GM04504 (cell line): ENCODE measurements at places on chromosomes 5 and 9.

- no peak for DNase-seq
Measured at GRCh38 chr9:72486594-72486955, 34.8 kb upstream of the TMC1 start.

GRCh38 chr5:3596261-3596825, 711 bp downstream of the IRX1 start:
- no peak for DNase-seq

DNA sequence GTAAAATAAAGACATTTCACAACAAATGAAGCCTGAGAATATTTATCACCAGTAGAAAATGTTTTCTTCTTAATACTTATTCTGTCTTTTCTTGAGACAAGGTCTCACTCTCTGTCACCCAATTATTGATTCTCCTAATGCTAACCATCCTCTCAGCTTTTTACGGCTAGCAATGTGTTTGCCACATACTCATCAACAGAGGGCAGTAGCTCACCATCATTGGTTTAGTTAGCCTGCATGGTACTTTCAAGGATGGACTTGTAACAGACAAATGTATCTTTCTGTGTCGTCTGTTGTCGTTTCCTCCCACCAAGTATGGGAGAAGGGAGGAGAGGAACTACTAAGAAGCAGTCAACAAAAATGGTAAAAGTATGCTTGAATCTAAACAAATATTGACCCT, 5.9 kb upstream of the ACO1 start:
- DNase-seq = no peak

- DNase-seq = no peak
Measured at GRCh38 chr5:150623878-150624216, 16.6 kb upstream of the SYNPO start.

DNA sequence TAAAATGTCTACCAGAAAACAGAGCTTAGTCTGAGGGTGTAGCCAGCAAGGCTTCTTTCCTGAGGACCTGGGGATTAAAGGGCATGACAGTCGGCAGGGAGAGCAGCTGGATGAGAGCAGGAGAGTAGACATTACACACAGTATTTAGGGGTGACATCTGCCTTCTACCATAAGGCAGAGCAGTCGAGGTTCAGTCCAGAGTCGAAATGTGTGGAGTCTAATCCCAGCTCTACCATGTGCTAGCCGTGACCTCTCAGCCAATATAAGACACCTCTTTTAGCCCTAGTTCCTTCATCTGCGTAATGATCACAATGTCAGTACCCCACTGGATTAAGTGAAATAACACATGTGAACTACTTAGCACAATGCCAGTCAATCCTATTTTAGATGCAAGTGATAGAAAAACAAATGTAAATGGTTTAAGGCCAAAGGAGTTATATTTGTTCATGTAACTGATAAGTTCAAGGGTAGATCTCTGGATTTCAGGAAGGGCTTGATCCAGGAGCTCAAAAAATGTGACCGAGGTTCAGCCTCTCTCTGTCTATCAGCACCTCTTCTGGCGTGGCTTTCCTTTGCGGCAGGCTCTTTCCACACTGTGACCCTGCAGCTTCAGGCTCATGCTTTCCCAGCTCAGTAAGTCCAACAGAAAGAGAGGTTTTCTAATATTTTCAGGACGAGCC, 16.2 kb upstream of the CPLX2 start:
- DNase-seq = no peak

DNA sequence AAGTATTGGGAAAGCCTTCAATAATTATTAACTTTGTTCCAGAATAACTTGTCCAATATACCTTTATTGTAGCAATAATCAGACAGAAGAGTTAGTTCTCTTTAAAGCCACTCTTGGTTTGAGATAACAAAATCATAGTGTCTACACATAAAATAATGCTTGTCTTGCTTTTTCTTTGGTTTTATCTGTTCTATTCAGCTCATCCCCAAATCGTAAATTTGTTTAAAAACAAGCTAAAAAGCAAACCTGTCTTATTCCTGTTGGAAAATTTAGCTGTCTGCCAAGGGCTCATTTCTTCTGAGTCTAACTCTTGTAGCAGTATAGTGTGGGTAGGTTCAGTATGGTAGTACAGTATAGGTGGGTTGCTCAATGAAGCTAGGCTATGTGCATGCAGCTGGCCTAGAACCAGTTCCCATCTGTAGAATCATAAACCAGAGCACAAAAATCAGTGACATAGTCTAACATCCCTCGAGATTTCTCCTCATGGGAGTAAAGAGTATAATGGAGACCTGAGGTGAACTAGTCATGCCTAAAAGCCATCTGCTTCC, 17.9 kb upstream of the APBA1 start:
- DNase-seq = no peak

GRCh38 chr9:82560457-82560904, 502.5 kb downstream of the RASEF start:
- no peak for DNase-seq
